Transverse colon (tissue), 4 donors: ENCODE measurements at places on chromosomes 3 and 15.

GRCh38 chr15:39140060-39140604 is 440.7 kb upstream of the THBS1 start:
- no peak for DNase-seq

DNA sequence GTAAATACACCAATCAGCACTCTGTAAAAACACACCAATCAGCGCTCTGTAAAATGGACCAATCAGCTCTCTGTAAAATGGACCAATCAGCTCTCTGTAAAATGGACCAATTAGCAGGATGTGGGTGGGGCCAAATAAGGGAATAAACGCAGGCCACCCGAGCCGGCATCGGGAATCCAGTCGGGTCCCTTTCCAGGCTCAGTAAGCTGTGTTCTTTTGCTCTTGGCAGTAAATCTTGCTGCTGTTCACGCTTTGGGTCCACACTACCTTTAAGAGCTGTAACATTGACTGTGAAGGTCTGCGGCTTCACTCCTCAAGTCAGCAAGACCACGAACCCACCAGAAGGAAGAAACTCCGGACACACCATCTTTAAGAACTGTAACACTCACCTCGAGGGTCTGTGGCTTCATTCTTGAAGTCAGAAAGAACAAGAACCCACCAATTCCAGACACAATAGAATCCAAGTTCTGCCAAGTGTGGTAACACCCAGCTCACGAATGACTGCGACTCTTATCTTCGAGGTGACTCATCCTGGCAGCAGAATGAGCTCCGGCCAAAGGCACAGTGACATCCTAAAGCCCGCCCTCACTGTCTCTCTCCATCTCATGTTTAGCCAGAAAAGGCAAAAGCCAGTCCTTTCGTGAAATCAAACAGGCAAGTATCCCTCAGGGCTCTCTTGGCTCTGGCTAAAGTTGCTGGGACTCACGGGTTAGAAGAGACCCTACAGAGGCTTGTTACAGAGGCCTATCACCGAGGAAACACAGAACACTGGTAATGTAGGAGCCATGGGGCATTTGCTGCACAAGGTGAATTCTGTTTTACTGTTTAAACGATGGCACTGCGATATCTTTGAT is 155.2 kb downstream of the FAM43A start:
- DNase-seq = no peak

DNA sequence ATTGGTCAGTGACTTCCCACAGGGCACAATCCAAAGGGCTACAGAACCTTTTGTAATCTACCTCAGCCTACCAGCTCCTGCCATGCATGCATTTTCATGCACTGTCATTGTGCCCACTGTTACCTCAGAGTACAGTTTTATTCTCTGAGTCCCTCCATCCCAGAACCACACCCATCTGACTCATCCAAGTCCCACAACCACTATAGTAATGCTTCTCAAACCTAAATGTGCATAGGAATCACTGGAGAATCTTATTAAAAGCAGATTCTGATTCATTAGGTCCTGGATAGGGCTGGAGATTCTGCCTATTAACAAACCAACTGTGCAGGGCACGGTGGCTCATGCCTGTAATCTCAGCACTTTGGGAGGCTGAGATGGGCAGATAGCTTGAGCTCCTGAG is 3.7 kb upstream of the B3GALNT1 start:
- DNase-seq = no peak

GRCh38 chr3:177758126-177758525 is 560.8 kb upstream of the TBL1XR1 start:
- no peak for DNase-seq
